NCI-H82 (cell line): ENCODE measurements at places on chromosomes 1 and 21.
A peak's percentile ranks its signal among the peaks of the same experiment; 100 is the strongest.

GRCh38 chr1:169868978-169869377, 24.7 kb downstream of the SCYL3 start:
- no peak for DNase-seq

GRCh38 chr1:83839566-83840173, 159.3 kb downstream of the TTLL7 start:
- no peak for DNase-seq

DNA sequence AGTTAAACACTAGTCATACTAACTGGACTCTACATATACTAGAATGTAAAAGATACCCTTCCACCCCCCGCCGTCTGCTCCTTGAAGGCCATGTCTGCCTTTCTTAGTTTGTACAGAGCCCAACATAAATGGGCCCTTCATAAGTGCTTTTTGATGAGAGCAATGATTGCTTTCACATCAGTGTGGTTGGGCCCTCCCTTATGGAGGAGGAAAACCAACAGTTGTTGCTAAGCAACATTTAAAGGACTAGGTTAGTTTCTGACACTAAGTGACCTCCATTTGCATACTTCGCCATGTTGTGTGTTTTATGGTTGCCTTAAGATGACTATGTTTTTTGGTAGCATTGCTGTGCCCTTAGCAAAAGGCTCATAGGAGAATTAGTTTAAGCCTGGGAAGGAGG, 182.0 kb upstream of the SGIP1 start:
- DNase-seq = no peak

- DNase-seq = no peak
Observed at GRCh38 chr21:38995731-38996130, 187.5 kb downstream of the PSMG1 start.

DNA sequence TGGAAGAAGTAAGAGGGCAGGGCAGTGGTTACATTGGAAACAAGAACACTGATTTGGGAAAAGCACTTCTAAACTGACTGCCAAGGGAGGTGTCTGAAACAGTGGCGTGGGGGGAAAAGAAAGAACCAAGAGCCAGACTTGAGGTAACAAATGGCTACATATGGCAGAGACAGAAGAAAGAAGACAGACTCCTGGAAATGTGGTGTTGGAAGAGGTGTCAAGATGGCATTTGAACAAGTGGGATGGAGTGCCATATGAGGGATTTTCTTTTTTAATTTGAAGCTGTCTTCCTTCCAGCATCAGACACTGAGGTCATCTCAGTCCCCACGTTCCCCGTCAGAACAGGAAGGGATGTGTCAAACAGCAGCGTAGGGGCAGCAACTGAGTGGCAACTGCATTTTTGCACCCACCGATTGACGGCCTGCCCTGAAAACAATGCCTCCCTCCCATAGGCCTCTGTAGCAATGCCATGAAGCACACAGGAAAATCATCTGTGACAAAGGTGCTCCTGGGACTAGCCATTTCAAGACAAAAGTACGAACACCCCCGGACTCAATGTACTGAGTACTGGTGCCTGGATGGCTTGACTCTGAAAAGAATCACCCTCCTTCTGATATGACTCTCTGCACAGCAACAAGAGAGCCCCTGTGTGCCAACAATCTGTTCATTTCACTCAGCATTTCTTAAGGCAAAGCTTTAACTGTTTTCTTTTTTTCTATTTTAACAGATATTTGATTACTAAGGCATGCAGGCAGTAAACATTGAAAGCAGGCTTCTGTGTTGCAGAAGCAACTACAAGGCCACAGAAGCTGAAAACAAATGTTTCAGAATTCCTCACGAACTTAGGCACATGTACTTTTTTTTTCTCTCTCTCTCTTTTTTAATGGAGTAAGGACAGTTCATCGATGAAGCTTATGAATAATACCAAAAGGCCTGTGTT, 37.0 kb downstream of the LPAR3 start:
- no peak for DNase-seq

DNA sequence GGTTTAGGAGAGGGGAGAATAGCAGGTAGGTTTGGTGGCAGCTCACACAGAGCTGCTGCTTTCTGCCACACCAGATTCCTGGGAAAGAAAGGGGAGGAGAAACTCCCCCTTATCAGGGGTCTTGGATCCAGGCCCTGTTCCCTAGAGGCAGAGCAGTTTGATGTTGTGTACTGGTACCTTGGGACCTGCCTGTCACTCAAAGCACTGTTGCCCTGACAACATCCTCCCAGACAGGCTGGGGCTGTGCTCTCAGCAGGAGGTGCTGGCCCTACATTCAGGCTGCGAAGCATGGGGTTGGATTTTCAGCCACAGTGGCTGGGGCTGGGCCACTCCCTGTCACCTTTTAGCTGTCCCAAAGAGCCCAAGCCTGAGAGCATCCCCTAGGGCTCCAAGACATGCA, 188.0 kb downstream of the GRIK3 start:
- DNase-seq = peak; percentile 53

DNA sequence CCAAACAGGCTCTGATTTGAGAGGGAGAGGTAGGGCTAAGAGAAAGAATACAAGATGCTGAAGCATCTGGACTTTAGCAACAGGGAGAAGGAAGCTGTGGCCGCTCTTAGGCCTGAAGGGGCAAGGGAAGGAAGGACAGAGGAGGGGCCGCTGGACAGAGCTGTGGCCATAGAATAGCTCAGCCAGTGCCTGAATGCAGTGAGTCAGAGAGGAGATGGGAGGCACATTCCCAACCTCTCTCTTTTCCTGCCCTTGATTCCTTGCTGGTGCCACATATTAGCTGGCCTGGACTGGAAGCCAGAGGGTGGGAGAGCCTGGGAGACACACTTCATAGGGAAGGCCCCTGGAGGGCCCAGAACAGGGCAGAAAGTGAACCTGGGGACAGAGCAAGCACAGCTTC, 83.4 kb upstream of the POU3F1 start:
- no peak for DNase-seq

GRCh38 chr1:87314091-87314490, 14.6 kb upstream of the LMO4 start:
- DNase-seq = no peak

GRCh38 chr1:11502516-11502915, 23.6 kb downstream of the DISP3 start:
- DNase-seq = no peak

- no peak for DNase-seq
Observed at GRCh38 chr1:28395181-28395580, 25.6 kb downstream of the PHACTR4 start.

DNA sequence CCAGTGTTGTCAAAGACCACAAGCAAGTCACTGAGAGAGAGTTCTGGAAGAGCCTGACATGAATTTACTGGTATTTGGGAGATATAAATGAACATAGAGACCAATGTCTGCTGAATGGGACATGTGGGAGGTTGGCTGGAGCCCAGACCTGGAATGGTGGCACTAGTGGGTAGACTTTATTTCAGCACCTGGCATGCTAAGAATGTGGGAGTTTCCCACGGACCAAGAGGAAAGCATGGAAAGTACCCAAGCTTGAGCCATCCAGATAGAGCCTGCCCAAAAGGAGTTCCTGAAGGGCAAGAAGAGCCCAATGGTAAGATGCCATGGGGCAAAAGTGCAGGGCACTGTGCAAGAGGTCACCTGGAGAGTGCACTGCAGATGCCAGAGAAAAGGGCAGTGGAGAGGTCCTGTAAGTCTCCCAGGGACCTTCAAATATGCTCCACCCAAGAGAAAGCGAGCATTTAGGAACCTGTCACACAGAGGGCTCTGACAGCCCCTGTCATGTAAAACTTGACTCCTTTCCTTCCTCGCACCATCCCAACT, 8.1 kb upstream of the ZNF687 start:
- no peak for DNase-seq

GRCh38 chr1:209168204-209168603, 415.3 kb upstream of the CAMK1G start:
- DNase-seq = no peak

- DNase-seq = no peak
Observed at GRCh38 chr1:24481101-24481500, 21.5 kb upstream of the RCAN3 start.

DNA sequence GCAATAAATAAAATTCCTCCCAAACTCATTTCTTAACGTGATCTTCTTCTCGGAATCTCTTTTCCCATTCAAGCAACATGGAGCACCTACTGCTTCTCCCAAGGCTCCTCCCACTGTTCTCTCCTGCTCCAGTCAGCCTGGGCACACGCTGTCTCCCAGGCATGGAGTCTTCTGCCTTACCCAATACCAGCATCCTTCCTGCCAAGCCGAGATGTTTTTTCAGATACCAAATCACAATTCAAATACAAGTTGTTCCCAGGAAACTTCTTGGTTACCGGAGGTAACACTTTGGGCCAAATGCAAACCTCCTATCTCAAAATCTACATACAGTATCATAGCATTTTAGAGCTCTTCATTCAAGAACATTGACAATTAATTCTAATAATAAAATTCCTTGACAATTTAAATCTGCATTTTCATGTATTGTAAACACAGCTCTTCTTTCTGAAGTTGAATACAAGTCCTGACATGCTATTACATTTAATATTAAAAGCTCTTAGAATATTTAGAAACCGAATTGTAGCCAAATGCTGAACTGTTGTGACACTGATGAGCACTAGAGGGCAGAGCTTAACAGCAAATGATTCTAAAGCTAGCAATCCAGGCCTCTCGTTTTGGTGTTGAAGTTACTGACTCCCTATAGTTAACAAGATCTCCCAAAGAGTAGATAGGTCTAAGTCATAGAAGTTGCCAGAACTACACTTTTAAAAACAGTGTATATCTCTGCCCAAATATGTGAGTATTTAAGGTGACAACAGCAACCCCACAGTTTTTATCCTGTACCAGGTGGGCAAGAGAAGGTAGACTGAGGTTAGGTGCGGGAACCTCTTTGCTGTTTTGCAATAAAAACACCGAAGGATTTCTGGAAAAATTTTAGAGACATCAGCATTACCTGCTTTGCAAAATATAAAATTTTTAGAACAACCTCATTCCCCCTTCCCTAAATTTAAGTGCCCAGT, 52.3 kb downstream of the BCAR3 start:
- peak; percentile 87 for DNase-seq

GRCh38 chr1:55214212-55214933, 791 bp downstream of the USP24 start:
- DNase-seq = peak; percentile 81

DNA sequence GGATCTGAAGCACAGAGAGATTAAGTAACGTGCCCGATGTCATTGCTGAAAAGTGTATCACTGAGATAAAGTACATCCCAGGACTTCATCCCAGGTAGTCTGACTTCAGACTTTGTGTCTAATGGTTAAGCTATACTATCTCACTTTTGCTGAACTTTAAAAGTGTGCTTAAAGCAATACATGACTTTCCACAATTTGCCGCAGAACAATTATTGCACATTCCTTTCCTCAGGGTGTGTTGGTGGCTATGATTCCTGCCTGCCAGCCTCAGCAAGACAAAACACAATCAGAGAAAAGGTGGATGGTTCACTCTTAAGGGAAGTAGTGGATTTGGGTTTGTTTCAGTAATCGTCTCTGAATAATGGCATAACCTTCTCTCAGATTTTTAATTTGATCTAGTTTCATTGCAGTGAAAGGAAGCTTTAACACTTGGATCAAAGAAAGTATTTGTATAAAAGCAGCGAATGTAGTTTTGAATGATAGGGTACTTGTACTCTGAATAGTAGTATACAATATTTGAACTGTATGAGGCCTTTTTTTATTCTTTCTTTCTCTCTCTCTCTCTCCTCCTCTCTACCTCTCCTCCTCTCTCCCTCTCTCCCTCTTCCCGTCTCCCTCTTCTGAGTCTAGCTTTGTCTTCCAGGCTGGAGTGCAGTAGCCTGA, 47.0 kb downstream of the CNST start:
- DNase-seq = peak; percentile 60

DNA sequence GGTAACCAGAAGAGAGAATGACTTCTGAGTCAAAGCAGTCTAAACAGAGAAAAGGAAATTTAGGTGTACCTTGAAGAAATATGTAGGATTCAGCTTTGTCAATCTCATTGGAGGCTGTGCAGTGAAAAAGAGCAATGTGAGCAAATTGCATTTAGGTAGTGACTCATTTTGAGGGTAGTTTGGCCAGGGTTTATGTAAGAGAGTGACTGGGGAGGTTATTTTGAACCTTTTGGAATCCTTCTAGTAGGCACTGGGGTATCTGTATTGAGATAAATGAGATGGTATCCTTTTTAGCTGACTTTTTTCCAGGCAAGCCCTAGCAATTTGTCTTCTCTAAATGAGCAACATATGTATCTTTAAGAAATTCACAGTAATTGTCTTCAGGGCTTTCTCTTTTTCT, 95.9 kb downstream of the DISP1 start:
- no peak for DNase-seq

DNA sequence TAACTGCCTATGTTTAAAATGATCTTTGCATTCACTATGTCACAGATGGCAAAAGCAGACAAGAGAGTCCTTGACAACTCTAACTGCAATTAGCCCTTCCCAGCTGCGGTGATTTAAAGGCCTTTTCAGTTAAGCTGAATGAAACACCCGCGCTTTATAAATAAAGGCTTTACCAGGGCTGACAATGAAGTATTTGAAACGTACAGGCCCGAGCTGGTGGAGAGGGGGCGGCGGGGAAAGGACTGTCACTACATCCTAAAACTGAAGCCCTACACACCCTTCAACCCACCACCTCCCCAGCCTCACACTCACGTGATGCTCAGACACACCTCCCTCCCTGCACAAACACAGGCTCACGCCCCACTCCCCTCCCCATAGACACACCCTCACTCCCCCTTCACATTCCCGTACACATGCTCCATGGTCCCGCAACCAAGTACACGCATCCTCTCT, 45.5 kb downstream of the GRIK3 start:
- DNase-seq = peak; percentile 41

GRCh38 chr1:222061711-222062359, 319.9 kb upstream of the DUSP10 start:
- no peak for DNase-seq

GRCh38 chr1:153122831-153123421, 9.6 kb upstream of the SPRR2F start:
- peak; percentile 27 for DNase-seq

- no peak for DNase-seq
Observed at GRCh38 chr1:32178380-32179192, 889 bp upstream of the TXLNA start.

DNA sequence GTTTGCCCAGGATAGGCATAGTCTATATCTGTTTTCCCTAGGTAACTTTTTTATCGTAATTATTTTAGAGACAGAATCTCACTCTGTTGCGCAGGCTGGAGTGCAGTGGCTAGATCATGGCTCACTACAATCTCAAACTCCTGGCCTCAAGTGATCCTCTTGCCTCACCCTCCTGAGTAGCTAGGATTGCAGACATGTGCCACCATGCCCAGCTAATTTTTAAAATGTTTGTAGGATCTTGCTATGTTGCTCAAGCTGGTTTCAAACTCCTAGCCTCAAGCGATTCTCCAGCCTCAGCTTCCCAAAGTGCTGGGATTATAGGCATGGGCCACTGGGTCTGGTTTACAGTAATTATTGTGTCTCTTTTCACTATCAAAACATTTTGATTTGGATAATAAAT, 58.6 kb upstream of the SOX13 start:
- no peak for DNase-seq
